ENCODE measurements at places on chromosomes 3 and 15. TPM values are rescaled to one million over a fixed set of nuclear protein-coding genes. Genes with fewer than 3 reads are reported as not detected.

Gene SCAPER
- total RNA-seq: 10.6 TPM

Gene PSMD2
- 301 TPM for total RNA-seq

Gene REC114
- total RNA-seq: not detected

Gene RAD51
- 1.8 TPM for total RNA-seq

Gene LEKR1
- 1.5 TPM for total RNA-seq

Gene ST8SIA2
- 0.29 TPM for total RNA-seq

Gene CPB1
- 1.1 TPM for total RNA-seq

Gene TMEM266
- not detected for total RNA-seq

Gene ROPN1
- not detected for total RNA-seq

Gene CPA3
- total RNA-seq: 2.1 TPM

GRCh38 chr3:88462230-88462629 lies 312.5 kb downstream of the C3orf38 start:
- DNase-seq: peak; percentile 35

- no peak for DNase-seq
Measured at GRCh38 chr3:133713347-133713746, 32.8 kb upstream of the TF start.

DNA sequence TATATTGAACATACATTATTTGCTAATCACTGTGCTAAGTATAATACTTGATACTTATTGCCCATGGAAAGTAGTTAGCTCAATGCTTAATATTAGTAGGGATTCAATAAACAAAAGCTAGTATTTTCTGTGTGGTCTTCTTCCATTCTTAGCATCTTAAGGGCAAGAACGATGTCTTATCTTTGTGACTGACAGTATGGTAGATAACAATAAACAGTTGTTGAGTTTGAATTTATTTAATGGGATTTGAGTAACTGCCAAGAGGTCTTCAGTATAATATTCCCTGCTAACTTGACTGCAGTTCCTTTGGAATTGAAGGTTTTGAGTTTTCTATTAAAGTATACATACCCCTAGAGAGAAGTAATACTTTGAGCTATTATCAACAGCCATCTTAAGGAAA lies 70.1 kb downstream of the ZNF609 start:
- DNase-seq: no peak

DNA sequence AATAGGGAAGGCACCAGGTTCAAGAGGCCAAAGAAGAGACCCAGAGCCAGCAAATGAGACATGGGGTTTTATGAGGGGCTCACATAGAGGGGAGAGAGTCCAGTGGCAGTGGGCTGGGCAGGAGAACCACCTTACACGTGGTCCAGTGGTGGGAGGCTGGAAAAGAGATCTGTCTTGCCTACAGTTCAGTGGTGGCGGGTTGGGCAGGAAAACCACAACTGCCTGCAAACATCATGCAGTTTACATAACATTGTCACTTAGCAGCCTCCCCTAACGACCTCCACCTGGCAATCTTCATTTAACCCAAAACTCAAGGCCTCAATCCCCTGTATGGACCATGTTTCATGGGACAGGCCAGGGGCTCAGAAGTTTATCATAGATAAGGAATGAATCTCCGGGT lies 29.1 kb downstream of the CRYGS start:
- no peak for DNase-seq

- no peak for DNase-seq
Measured at GRCh38 chr3:16127249-16127648, 47.2 kb upstream of the GALNT15 start.

DNA sequence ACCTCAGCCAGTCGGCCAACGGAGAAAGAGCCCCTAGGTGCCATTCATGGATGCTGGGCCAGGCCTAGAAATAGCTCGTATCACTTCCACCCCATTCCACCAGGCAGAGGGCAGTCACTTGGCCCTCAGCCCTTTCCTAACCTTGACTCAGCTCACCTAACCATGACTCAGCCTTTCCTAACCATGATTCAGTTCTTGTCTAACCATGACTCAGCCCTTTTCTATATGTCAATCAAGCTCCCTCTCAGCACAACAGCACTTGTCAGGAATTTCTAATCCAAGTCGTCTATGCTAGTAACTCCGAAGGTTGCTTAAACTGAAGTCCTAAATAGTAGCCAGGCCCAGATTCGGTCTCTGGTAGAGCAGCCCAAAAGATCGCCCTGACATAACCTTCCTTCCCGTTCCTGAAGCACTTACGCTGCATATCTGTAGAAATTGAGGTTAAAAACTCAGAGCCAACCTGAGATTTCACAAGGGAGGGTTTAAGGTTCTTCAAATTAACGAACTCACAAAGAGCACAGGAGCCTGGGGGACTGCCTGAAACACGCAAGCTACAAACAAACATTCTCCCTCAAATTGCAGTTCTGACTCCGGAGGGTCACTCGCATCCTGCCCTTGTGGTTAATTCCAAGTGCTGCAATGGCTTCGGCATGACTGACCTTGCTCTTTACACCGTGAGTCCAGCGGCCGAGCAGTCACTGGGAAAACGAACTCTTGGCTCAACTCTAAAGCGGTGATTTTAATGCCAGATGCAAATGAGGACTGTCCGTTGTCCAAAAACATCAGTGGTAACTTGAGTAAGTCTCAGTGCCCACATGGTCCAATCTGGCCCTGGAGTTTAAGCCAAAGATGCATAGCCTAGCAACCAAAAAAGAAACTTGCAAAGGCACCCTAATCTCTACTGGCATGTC lies 99.9 kb downstream of the ADAMTS17 start:
- peak; percentile 66 for DNase-seq

DNA sequence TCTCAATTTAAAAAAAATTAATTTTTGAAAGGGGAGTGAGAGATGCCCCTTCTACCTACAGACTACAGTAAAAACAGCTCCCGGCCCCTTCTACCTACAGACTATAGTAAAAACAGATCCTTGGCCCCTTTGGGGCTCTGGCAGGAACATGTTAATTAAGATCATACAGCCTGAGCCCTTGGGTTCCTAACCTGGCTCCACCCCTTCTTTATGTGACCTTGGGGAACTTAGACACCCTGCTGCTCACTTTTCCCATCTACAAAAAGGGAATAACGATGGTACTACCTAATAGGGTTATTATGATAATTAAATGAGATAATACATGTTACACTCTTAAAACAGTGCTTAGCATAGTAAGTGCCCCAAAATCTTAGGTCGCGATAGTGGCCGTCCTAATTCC lies 60.1 kb upstream of the SEC61A1 start:
- DNase-seq: no peak

DNA sequence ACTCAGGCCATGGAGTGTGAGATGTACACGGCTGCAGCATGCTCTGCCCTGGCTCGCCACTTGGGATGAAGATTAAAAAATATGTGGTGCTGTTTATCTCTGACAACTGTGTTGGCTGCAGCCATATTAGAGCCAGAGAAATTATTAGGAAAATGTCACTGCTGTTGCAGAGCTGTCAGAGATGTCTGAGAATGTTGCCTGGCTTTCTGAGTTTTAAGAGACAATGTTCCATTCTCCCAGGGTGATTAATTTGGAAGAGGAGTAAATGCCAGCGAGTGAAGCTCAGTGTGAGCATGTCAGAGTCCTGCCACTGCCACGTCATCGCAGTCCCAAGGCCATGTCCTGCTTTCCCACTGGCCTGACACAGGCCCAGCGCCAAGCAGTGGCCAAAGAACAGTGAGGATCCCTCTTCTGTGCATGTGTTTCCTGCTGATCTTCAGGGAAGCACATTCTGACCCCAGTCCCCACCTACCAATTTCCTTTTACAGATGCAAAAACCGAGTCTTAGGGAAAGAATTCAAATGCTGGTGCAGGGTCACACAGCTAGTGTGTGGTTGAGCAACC lies 370.9 kb downstream of the GABRG3 start:
- no peak for DNase-seq

GRCh38 chr15:40499931-40500330 lies 29.1 kb downstream of the CHST14 start:
- no peak for DNase-seq

GRCh38 chr15:77107531-77108355 lies 36.8 kb upstream of the TSPAN3 start:
- peak; percentile 85 for DNase-seq

- DNase-seq: peak; percentile 64
Measured at GRCh38 chr15:94230883-94231722, at the start of gene MCTP2. MCTP2 (plus strand) TSS chr15:94231561; CDS start chr15:94298266, 66,705 bp downstream.

DNA sequence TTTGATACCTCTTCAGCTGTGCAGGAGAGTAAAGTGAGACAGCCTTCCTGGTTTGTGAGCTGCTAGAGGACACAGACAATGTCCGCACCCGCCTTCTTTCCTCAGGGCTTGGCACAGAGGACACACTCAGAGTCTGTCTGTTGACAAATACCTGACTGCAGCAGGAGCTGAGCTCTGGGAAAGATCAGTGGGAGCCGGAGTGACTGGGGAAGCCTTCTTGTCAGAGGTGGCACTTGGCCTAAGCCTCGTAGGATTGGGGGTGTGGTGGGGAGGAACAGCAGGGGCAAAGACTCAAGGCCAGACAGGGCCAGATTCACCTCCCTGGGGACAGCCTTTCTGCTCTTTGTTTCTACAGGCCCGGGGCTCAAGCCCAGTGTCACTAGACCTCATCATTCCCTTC lies 3.3 kb upstream of the IL17RC start:
- no peak for DNase-seq

DNA sequence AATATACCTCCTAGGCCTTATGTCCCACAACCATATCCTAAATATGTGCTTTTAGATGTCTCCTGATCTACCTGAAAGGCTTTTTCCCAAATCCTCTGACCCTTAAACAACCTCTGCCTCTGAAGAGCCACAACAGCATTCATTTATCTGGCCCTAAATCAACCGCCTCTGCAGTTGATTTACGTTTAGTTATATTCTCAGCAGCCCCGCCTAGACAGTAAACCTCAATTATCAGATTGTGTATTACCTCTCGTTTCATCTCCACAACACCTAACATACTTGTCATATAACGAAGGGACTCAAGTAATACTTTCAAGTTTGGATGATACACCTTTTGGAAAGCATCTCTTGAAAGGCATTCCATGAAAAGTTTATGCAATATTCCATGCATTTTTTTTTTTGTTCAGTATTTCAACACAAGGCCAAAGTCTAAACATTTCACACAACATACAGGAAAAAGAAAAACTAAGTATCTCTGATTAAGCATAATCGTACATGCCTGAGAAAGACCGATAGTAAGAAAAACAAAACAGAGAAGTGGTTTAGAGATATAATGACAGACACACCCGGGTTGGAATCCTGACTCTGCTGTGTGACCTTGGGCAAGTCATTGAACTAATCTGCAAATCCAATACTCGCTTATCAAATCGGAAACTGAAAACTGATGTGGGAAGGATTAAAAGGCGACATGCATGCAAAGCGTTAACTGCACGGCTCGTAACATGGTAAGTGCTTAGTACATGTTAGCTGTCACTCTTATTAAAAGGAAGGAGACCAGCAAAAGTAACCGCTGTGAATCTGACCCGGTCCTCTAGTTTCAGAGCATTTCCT lies 778 bp downstream of the CRBN start:
- no peak for DNase-seq

- DNase-seq: peak; percentile 96
Measured at GRCh38 chr15:70863450-70864218, 9.7 kb upstream of the LARP6 start.

- DNase-seq: no peak
Measured at GRCh38 chr3:8143186-8143585, 358.4 kb upstream of the LMCD1 start.

- DNase-seq: no peak
Measured at GRCh38 chr3:178568155-178568731, 32.0 kb downstream of the KCNMB2 start.

GRCh38 chr3:186883686-186884058 lies 41.2 kb downstream of the ADIPOQ start:
- DNase-seq: no peak

DNA sequence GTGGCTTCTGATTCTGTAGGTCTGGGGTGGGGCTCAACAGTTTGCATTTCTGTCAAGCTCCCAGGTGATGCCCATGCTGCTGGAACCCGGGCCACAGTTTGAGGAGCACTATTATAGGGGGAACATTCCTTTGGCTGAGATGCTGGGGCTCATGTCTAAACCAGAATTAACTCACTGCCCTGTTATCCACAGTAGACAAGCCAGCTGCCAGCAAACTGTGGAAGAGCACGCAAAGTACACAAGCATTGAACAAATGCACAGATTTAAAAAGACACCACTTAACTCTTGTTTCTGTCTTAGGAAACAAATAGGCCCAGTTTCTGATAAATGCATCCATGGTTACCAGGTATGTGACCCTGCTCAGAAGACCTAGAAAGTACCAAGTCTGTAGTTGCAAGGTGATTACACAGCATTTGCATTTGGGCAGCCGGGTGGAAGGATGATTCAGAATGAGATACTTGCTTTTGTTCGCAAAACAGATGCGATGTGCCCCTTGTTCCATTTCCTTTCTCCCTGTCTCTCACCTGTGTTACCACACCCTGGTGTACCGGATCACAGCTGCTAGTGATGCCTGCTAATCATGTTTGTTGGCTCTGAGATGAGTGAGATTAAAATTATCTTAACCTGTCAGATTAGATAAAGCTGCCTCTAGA lies 12.4 kb downstream of the GYG1 start:
- DNase-seq: no peak

- DNase-seq: peak; percentile 77
Measured at GRCh38 chr15:60006203-60006862, 2.2 kb downstream of the FOXB1 start.

DNA sequence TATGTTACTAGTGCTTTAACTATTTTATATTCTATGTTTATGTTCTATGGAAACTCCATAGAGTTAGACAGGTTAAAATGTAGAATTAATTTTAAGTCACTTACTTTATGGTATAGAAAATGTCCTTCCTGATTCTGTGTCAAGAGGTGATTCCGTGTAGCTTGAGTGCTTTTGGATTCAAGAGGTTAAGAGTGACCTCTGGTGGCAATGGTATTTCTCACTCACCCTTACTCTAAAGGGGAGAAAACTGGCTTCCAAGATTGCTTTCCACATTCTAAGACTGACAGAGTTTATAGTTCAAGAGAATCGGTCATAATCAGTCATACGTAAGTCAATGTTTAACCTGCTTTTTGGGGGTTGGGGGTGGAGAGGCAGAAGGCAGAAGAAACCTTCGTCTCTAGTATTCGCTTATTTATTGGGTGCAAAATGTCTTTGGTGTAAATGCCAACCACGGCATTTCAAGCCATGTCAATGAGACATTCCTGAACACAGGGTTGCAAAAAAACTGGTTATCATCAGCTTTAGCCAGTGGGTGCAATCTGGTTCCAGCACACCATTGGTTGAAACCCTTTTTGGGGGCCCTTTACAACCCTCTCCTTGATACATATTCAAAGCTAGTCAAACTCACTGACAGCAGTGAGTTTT lies 92.0 kb upstream of the VGLL3 start:
- DNase-seq: peak; percentile 77

DNA sequence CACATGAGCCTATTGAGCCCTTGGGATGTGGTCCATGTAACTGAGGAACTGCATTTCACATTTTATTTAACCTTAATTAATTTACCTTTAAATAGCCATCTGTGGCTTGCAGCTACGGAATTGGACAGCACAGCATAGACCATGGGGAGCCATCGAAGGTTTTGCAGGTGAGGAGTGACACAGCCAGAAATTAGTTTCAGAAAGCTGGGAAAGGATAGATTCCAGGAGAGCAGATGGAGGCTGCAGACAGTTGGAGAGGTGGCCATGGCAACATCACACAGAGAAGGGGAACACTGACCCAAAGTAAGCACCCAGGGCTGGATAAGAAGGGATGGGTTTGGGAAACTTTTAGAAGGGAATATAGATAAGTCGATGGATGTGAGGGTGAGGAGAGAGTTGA lies 100.1 kb upstream of the SLC6A11 start:
- DNase-seq: no peak

- DNase-seq: no peak
Measured at GRCh38 chr15:52563501-52564060, 5.2 kb downstream of the ARPP19 start.
